NCI-H1930 (cell line): ENCODE measurements at places on chromosomes 4 and X.

DNA sequence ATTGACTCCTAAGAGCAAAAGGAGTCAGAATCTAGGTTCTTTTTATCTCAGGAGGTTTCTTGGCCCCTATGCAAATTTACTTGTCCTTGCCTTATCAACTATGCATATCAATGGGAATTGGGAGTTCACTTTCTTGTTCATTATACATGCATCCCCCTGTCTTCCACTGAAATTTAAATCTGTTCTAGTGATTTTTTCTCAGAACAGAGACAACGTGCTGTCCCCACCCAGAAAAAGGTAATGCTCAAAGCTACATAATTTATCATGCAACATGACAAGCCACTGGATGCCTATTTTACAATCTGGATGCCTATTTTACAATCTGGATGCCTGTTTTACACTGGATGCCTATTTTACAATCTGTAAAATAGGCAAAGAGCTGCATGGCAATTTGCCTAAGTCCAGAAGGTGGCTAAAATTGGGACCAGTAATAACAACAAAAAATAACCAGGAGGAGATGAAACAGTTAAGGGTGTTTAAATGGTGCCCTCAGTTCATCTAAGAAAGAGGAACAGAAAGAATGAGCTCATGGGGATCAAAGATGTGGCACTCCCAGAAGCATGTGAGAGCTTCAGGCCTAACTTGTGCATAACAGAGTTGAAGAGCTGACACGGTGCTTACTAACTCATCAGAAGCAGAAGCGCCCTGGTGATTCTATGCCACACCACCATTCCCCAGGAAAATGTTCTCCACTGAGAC lies 537.8 kb upstream of the BOD1L1 start:
- DNase-seq: no peak

DNA sequence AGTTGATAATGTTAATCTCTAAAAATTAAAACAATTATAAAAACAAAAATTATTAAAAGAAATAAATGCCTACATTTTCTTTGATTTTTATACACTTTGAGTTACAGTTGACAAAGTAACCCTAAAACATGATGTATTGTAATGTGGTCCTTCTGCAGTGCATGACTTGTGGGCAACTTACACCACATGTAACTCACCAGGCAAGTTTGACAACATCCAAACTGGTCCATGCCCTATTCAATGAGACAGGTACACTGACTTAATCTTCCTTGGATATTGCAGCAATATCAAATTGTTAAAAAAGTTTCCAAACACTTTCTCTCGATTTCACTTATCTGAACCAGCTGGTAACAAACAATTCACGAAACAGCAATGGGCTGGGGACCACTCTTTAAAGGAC lies 81.5 kb downstream of the FTHL17 start:
- no peak for DNase-seq

GRCh38 chrX:22122510-22122909 lies 90.4 kb downstream of the PHEX start:
- DNase-seq: no peak

GRCh38 chr4:145154573-145154972 lies 25.8 kb downstream of the OTUD4 start:
- no peak for DNase-seq

DNA sequence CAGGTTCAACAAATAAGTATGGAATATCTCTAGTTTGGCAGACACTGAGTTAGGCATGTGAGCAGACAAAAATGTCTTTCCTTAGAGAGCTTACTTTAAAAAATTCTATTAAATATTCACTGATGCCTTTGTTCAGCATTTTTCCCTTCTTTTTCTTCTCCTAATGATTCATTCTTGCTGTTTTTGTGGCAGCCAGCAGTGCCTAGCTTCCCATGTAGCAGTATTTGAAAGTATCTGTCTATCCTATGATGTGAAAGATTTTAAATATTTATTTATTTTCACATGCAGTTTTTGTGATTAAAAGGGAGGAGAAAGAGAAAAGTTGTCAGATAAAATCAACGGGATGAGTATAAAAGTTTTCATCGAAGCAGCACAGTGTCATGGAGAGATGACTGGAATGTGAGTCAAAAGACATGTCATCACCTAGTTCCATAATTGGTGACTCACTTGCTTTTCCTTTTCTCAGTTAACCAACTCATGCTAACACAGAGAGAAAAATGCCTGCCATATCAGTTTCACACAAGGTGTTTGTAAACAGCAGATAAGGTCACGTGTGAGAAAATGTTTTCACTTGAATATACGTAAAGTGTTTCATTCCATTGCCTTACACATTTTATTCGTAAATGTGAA lies 69.8 kb downstream of the BMPR1B start:
- DNase-seq: no peak

DNA sequence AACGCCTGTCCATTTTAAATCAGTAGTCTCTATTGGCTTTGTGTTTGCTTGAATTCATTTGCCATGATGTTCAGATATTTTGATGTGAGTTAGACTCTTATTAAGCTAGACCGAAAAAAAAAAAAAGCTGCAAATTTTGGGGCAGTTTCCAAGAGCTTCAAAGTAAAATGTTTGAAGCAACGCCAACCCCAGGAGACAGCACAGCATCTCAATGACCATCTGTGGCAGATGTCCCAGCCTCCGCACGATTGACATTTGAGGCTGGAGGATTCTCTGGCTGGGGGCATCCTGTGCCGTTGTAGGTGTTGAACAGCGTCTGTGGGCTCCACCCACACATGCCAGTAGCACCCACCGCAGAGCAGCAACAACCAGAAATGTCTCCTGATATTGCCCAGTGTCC lies 17.1 kb upstream of the ARSF start:
- no peak for DNase-seq

GRCh38 chr4:168695288-168695687 lies 198.4 kb downstream of the PALLD start:
- no peak for DNase-seq
